Ureter (tissue), 1 donor: ENCODE measurements at places on chromosomes 12 and 14. TPM values are rescaled to one million over a fixed set of nuclear protein-coding genes. Genes with fewer than 3 reads are reported as not detected.

DNA sequence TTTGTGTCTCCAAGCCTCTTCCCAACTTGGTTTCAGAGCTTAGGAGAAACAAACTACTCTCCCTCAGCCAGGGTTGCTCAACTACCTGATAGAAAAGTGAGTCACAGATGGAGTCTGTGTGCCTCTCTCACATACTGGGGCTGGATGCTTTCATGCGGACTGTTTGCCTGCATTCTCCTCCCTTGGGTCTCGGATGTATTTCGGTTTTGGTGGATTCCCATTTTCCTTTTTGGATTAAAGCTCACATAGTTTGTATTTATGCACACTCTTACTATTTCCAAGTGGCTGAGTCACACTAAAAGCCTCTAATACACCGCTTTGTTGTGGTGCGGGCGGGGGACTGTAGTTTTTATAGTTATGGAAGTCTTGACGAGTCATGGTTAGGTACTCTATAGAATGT is 505.4 kb downstream of the LRFN5 start:
- DNase-seq = no peak

DNA sequence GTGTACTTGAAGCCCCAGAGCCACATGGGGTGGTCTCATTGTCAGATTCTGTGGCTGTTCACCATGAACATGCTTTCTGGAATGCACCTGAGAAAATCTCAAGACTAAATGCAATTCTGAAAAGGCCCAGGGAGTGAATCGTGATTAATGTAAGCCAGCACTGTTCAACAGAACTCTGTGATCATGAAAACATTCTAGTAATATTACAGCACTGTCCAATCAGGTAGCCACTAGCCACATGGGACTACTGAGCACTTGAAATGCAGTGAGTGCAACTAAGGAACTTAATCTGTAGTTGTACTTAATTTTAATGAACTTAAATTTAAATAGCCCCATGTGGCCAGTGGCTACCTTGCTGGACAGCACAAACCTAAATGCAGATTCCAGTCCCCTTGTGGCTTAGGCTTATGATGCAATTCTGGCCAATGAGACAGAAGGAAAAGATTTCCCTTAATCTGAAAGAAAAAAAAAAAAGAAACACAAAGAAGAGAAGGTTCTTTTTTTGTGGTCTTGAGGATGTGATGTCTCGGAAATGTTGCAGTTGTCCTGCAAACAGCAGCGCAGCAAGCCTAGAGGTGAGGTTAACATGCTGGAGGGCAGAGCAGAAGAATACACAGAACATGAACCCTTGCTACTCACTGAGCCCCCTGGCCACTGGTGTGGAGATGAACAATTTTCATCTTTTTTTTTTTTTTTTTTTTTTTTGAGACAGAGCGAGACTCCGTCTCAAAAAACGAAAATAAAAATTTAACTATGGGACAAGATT is 48.2 kb downstream of the SPPL3 start:
- no peak for DNase-seq

DNA sequence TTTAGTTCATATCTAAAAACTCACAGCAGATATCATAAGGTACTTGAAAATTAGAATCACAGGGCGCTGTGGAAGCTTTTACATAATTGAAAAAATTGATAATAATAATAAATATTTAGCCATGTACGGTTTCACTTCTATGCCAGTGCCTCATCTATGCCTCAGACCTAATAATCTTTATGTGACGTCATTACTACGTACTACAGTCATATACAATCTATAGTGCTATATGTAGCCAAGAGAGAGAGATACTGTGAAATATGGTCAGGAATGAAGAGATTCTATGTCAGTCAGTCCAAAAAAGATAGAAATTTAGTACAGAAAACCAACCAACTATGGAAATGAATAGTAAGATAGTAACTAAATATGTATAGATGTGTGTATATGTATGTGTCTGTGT is 1010.5 kb downstream of the NRXN3 start:
- no peak for DNase-seq

DNA sequence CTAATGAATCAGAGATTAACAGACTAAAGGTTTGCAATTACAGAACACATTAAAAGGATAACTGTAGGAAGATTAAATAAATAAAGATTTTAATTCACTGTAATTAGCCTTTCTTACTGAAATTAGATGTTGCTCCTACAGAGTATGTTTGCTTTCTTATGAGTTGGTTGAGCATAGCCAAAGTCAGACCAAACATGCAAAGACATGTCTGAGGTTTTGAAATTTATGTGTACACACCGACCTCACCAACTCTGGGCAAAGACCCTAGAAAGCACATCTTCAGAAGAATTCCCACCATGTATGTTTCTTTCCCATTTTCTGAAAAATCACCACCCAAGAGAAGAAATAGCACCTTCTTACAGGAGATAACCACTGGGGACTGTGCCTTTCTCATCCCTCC is 159.2 kb downstream of the PAX9 start:
- no peak for DNase-seq

GRCh38 chr12:111993292-111994150 is 19.4 kb downstream of the TMEM116 start:
- DNase-seq = no peak

DNA sequence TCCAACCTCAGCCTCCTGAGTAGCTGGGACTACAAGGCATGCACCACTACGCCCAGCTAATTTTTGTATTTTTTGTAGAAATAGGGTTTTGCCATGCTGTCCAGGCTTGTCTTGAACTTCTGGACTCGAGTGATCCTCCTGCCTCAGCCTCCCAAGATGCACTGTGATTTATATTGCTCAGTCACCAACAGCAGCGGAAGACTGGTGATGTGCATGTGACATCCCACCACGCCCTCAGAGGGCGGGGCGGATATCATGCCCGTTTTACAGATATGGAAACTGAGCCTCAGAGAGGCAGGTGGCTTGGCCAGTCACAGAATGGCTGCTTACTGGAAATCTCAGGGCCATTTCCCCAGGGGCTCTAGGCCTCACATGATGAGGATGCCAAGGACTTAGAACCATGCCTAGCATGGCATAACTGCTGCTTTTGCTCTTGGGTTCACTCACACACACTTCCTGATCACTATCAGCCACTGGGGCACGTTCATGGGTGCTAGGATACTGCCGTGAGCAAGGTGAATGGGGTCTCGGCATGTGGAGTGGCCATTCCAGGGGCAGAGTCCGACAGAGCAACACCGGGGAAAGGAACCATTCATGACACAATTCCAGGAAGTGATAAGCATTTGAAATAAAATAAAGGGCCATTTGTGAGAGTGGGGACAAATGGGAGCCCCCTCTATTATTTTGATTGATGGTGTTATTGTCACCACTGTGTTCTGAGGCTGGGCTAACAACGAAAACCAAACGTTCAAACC is 31.9 kb downstream of the RBM19 start:
- no peak for DNase-seq

DNA sequence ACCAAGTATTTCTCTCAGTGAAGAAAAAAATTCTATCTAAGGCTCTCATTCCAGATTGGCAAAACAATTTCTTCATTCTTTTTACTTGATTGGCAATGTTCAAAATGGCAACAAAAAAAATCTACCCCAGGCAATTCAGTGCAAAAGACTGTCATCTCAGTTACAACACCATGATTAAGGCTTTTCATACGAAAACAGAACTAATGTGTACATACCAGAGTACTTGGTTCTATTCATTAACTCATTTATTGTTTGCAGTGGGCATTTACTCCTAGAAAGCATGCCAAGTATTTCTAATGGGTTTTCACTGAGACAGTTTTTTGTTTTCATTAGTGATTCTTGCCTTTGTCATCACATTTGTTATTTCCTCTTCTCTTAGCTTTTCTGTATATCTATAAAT is 33.0 kb downstream of the DBX2 start:
- no peak for DNase-seq

DNA sequence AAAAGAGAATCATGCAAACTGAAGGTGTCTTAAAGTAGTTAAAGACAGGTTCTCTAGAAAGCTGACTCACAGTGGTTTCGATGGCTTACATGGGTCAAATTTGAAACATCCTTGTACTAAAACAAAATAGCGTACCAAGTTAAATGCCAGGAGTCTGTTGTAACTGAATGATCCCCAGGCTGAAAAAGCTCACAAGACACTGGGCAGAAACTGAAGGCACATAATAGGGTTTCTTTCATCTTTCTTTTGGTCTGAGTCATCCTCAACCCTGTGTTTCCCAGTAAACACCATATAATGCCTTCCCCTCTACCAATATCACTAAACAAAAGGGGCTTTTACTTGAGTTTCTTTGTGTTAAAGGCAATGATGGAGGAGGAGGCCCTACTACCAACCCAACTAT is 12.8 kb downstream of the ZFYVE1 start:
- DNase-seq = no peak

DNA sequence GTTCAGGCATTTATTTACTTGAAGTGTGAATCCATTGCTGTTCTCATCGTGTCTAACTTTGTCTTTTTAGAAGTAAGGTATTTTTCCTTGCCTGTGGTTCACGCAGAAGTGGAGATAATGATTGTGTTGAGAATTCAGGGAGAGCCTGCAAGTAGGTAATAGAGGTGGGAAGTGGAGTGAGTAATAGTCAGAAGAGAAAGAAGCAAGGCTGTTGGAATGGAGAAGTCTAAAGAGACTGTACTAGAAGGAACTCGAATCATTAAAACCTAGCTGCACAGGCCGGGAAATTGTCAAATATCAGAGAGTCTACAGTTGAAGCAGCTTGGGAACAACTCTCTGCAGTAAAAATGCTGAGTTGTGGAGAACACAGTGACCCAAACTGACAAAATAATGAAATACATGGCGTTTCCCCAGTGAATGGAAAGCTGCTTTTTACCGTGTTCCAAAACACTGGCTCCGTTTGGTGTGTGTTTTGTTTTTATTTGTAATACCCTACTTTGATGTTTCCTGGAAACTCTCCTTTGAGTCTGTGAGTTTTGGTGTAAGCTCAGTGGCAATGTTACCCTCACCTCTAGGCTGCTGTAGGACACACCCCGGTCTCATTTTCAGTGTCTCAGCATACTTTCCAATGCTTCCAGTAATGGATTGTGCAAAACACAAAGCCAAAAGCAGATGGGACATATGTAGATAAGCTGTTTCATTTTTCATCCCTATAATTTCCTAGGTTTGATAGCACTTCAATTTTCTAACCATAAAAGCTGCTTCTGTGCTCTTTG is 146.6 kb downstream of the CRADD start:
- DNase-seq = no peak

DNA sequence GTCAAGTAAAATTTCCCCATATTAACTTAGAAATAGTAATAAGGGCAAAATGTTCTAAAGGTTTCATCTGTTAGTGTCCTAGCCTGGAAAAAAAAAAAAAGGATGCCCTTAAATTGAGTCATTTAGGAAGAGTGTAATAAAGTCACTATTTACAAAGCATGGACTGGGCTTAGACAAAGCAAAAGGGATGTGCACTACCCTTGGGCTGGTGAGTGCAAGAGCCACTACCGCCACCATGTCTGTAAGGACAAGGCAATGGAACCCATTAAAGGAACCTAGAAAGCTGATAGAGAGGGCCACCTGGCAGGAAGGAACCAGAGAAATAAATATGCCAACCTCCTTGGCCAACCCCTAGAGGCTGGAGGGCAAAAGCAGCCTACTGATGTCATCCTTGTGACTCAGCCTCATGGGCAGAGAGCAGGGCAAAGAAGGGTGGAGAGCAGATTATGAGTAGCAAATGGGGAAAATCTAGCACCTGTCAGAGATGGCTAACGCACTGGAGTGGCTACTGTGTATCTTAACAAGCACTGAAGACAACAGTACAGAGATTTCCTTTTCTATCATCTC is 59.5 kb upstream of the FUT8 start:
- no peak for DNase-seq

DNA sequence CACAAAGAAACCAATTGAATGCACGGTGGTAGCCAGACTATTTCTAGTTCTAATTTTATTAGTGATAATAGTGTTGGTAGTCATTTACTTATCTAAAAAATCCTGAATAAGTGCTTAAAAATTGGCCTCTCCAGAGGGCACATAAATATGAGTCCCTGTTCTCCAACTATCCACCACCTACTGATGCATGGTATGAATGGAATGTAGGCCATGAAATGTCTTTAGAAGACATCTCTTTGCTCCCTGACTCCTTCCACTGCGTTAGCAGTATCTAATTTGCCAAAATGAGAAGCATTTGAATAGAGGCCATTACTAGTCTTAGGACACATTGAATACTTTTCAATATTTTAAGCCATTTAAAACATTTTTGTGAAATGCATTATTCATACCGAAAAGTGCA is 261.7 kb downstream of the LRFN5 start:
- no peak for DNase-seq

DNA sequence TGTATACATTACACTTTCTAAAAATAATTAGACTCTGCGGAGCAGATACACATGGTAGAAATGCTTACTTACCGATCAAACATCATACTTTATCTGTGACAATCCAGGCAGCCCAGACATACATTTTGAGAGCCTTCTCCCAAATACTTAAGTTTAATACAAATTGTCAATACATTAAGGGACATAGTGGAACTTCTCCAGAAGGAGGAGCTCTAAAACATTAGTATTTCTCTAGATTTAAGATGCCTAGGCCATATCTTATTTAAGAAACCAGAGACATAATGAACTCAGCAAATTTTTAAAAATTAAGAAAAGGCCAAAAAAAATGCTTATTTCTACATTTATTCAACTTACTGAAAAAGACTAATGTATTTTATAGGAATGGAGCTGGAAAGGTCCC is 16.1 kb downstream of the ACSM4 start:
- DNase-seq = no peak

ZFHX2 gene
- 2.8 TPM for total RNA-seq

OASL gene
- total RNA-seq = 1.1 TPM

HCAR2 gene
- 10.4 TPM for total RNA-seq

WNT1 gene
- total RNA-seq = not detected

BDKRB1 gene
- total RNA-seq = 1.4 TPM
